H1 (cell line): ENCODE measurements at places on chromosomes 13 and 19.

DNA sequence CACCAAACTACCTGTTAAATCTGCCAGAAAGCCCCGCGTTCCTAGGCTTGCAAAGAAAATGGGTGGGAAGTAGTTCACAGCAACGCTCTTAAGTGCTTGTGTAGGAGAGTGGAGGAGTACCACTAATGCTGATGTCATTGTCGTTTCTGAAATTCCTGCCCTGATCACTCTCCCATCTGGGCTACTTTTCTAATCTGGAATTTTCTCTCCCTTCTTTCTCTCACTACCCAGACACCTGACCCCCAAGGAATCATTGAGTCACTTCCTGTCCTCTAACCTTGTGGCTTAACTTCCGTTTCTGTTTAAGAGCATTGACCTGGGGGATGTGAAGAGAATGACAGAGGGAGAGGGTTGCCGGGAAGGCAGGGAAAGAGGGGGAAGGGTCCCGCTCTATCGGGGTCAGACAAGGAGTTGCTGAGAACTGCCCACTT is 98.7 kb downstream of the STARD13 start:
- H3K36me3 ChIP-seq, result no peaks in the 10 kb centered on the region
- no peak overlapping the region for H3K27ac ChIP-seq
- no peaks in the 10 kb centered on the region; the same call in 1 of the 2 replicates for H3K4me1 ChIP-seq
- no peak overlapping the region for H3K4me3 ChIP-seq

DNA sequence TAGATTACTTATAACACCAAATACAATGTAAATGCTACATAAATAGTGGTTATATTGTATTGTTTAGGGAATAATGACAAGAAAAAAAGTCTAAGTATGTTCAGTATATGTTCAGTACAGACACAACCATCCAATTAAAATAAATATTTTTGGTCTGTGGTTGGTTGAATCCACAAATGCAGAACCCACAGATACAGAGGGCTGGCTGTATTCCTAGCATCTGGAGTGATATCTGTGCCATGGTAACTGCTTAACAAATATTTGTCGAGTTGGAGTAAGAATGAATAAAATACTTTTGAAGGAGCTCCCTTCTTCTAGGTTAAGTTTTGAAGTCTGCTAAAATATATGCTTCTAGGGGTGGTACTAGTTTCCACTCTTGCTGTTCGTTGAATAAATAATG is 241.0 kb downstream of the KLF5 start:
- no peak for DNase-seq
- no peaks in the 10 kb centered on the region for H3K4me1 ChIP-seq
- no peak overlapping the region for H3K27ac ChIP-seq
- no peak overlapping the region for H3K4me3 ChIP-seq
- no peaks in the 10 kb centered on the region for H3K36me3 ChIP-seq

GRCh38 chr13:73698859-73699258 is 435.3 kb downstream of the KLF12 start:
- H3K4me3 ChIP-seq, result no peak overlapping the region

DNA sequence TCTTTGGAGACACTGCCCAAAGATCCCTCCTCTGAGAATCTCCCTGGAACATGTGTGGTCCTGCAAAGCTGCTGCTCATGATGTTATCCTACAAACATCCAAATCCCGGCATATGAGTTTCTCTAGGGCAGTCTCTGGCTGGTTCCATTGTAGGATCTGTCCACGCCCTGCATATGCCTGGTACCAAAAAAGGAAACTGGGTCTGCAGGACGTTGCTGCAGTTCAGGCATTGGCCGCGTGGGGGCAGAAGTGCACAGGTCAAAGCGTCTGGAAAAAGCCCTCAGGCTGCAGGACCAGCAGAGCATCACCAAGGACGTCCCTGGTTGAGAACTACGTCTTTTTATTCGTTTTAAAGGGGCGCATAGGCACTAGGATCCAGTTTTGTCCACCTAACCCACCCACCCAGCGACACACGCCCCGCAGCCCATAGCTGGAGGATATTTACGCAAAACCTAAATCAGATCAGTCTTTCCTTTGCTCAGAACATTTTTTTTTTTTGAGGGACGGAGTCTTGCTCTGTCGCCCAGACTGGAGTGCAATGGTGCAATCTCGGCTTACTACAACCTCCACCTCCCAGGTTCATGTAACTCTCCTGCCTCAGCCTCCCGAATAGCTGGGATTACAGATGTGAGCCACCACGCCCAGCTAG is 12.9 kb upstream of the ZNF564 start:
- H3K27ac ChIP-seq, result no peak overlapping the region
- H3K4me3 ChIP-seq, result no peak overlapping the region
- no peaks in the 10 kb centered on the region for H3K36me3 ChIP-seq
- H3K4me1 ChIP-seq, result no peaks in the 10 kb centered on the region
- peak; percentile 77 for DNase-seq

- peaks cover 20% of the 10 kb centered on the region for H3K4me1 ChIP-seq
- no peak overlapping the region for H3K4me3 ChIP-seq
- H3K27ac ChIP-seq, result no peak overlapping the region
- H3K27me3 ChIP-seq, result no peaks in the 10 kb centered on the region
- DNase-seq, result no peak
Observed at GRCh38 chr19:35116072-35116801, 614 bp downstream of the FXYD3 start.

DNA sequence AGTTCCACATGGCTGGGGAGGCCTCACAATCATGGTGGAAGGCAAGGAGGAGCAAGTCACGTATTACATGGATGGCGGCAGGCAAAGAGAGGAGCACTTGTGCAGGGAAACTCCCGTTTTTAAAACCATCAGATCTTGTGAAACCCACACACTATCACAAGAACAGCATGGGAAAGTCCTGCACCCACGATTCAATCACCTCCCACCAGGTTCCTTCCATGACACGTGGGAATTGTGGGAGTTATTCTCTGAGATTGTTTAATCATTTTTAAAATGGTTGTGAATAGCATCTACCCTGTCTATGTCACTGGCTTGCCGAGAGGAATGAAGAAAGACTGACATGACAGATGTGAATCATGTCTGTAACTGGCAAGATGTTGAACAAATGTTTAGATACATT is 301.7 kb downstream of the HS6ST3 start:
- no peaks in the 10 kb centered on the region for H3K27me3 ChIP-seq
- no peak overlapping the region for H3K27ac ChIP-seq
- H3K36me3 ChIP-seq, result no peaks in the 10 kb centered on the region
- H3K4me1 ChIP-seq, result no peaks in the 10 kb centered on the region
- no peak overlapping the region for H3K4me3 ChIP-seq

DNA sequence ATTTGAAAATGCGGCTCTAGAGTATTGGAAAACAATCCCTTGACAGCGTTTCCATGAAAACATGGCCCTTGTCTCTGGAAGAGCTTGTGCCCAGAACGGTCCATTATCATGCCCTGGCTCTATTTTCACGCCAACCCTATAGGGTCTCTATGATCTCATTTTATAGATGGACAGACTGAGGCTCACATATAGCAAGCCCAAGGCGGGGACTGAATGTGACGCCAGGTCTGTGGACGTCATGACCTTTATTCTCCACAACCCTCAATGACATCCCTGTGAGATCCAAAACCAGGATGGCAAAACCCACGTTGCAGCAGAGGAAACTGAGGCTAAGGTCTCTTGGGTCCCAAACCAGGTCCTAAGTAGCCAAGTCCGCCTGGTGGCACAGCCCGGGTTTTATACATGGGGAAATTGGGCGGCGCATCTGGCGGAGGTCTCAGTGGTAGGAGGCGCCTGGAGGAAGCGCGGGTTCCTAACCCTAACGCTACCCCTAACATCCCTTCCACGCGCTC is 425 bp upstream of the COLGALT1 start:
- DNase-seq, result no peak
- H3K4me1 ChIP-seq, result peaks cover 3% of the 10 kb centered on the region
- 0 out of 2 replicates have a peak, but pooled peaks cover 7% of the 10 kb centered on the region for H3K27me3 ChIP-seq
- H3K36me3 ChIP-seq, result no peaks in the 10 kb centered on the region

- no peak overlapping the region for H3K27ac ChIP-seq
- no peaks in the 10 kb centered on the region for H3K27me3 ChIP-seq
- DNase-seq, result no peak
- no peaks in the 10 kb centered on the region for H3K36me3 ChIP-seq
- peaks cover 11% of the 10 kb centered on the region for H3K4me1 ChIP-seq
Observed at GRCh38 chr19:49132974-49133609, 13.7 kb downstream of the PPFIA3 start.

GRCh38 chr19:33421368-33421767 is 47.9 kb downstream of the CEBPG start:
- H3K4me3 ChIP-seq, result no peak overlapping the region
- no peaks in the 10 kb centered on the region for H3K4me1 ChIP-seq
- no peak overlapping the region for H3K27ac ChIP-seq

- H3K4me3 ChIP-seq, result no peak overlapping the region
- H3K36me3 ChIP-seq, result no peaks in the 10 kb centered on the region
- H3K27ac ChIP-seq, result no peak overlapping the region
- DNase-seq, result no peak
- no peaks in the 10 kb centered on the region for H3K4me1 ChIP-seq
Observed at GRCh38 chr13:53848366-53848961, 819.9 kb downstream of the OLFM4 start.

DNA sequence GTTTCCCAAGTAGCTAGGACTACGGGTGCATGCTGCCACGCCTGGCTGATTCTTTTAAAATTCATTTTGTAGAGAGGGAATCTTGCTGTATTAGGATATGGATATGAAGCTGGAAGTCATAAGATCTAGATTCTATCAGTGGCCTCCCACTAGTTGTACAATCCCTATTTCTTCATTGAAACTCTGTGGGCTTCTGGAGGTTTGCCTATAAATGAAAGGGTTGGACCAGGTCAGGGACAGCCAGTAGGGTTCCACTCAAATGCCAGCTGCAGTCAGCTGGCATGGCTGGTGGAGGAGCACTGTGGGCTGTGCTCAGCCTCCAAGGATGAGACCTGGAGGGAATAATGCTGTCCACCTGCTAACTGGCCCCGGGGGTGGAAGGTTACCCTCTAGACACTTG is 110.2 kb upstream of the GJB6 start:
- H3K27ac ChIP-seq, result no peak overlapping the region
- H3K27me3 ChIP-seq, result no peaks in the 10 kb centered on the region
- no peak overlapping the region for H3K4me3 ChIP-seq
- 0 out of 2 replicates have a peak, but pooled peaks cover 2% of the 10 kb centered on the region for H3K4me1 ChIP-seq

- no peak overlapping the region for H3K27ac ChIP-seq
- no peak for DNase-seq
- no peak overlapping the region for H3K4me3 ChIP-seq
- H3K36me3 ChIP-seq, result peaks cover 15% of the 10 kb centered on the region
- no peaks in the 10 kb centered on the region for H3K27me3 ChIP-seq
Observed at GRCh38 chr19:53540091-53540490, 2.1 kb downstream of the ZNF331 start.

DNA sequence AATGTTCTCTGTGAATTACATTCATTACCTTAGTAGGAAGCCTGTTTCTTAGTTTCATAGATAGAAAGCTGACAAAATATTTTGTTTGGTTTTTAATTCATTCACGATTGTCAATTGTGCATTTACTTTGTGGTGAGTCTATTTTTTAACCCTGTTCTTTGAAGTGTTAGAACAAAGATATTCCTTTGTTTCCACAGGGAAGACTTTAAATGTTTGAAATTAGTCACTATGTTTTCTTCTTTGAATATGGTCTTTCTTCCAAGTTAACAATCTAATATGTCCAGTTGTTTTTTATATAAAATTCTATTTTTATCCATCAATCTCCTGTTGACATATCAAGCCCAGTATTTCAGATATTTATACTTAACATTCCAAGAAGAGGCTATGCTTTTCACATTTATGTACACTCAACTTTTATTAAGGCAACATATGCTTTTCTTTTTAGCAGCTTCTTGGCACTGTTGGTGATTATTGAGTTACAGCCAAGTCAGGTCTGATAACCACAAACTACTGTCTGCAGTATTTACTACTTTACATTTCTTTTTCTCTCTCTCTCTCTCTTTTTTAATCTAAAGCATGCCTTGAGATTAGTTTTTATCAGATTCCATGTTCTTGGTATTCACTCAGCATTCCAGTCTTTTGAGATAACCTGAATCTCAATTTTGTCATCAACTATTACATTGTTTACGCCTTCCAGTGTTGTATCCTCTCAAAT is 812.8 kb upstream of the SLC10A2 start:
- DNase-seq, result no peak
- H3K4me1 ChIP-seq, result no peaks in the 10 kb centered on the region
- no peak overlapping the region for H3K27ac ChIP-seq
- no peaks in the 10 kb centered on the region for H3K36me3 ChIP-seq
- no peaks in the 10 kb centered on the region for H3K27me3 ChIP-seq
- no peak overlapping the region for H3K4me3 ChIP-seq

GRCh38 chr13:24392972-24393371 is 83.6 kb downstream of the C1QTNF9 start:
- H3K4me1 ChIP-seq, result no peaks in the 10 kb centered on the region
- DNase-seq, result no peak
- no peak overlapping the region for H3K27ac ChIP-seq
- no peak overlapping the region for H3K4me3 ChIP-seq
- H3K27me3 ChIP-seq, result no peaks in the 10 kb centered on the region

- no peak for DNase-seq
- H3K4me3 ChIP-seq, result peak overlapping the region; percentile 85
- H3K36me3 ChIP-seq, result peaks cover 8% of the 10 kb centered on the region
- H3K27ac ChIP-seq, result no peak overlapping the region
- 0 out of 2 replicates have a peak, but pooled peaks cover 5% of the 10 kb centered on the region for H3K4me1 ChIP-seq
- no peaks in the 10 kb centered on the region for H3K27me3 ChIP-seq
Observed at GRCh38 chr19:1384478-1385110, 887 bp downstream of the NDUFS7 start.

- no peaks in the 10 kb centered on the region for H3K27me3 ChIP-seq
- peak within 1 kb of the TSS; percentile 91 for H3K4me3 ChIP-seq
- peaks cover 10% of the 10 kb centered on the region for H3K4me1 ChIP-seq
- peak; percentile 86 for DNase-seq
- H3K27ac ChIP-seq, result peak within 1 kb of the TSS; percentile 56; the same call in 1 of the 2 replicates
- H3K36me3 ChIP-seq, result no peaks in the 10 kb centered on the region
Observed at GRCh38 chr19:39406656-39407409, at the start of gene ZFP36. Gene ZFP36, plus strand, starts transcription at chr19:39406847. Its CDS starts 58 bp downstream, at chr19:39406905.

GRCh38 chr13:25237083-25237482 is 50.2 kb downstream of the MTMR6 start:
- H3K27ac ChIP-seq, result no peak overlapping the region
- H3K27me3 ChIP-seq, result no peaks in the 10 kb centered on the region
- H3K36me3 ChIP-seq, result no peaks in the 10 kb centered on the region
- no peak for DNase-seq

- no peaks in the 10 kb centered on the region for H3K27me3 ChIP-seq
- no peaks in the 10 kb centered on the region for H3K36me3 ChIP-seq
Observed at GRCh38 chr19:4582980-4583842, 23.7 kb upstream of the SEMA6B start.
